ENCODE measurements at places on chromosomes 5 and 9.

DNA sequence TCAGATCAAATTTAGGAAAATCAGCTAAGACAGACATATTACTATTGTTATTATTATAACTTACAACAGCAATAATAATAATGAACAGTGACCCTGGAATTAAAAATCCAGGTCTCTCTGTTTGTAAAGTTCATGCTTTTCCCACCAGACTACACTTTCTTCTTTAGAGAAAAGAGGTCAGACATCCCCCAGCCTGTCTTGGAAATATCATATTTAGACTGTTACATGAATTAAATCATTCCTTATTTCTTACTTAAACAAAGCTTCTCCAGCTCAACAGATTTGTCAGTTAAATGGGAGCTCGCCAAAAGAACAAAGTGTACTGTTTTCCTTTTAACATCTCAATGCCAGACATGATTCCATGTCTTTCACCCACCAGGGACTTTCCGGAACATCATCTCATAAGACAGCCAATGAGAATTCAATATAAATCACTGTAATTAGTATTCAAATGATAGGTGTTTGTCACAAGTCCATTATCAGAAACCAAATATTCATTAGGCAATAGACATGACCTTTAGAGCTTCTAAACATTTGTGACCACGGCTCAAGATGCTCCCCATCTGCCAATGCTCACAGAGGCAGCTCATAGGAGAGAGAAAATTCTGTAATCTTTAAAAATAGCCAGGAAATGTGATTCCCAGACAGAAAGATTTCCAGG lies 351.9 kb downstream of the ENC1 start:
- DNase-seq, result no peak

- no peak for DNase-seq
These were observed 516.6 kb upstream of the CLINT1 start for GRCh38 chr5:158375531-158375930.

- no peak for DNase-seq
These were observed 231.7 kb downstream of the CTNND2 start for GRCh38 chr5:11672385-11673085.

GRCh38 chr9:20333991-20334390 lies 288.3 kb downstream of the MLLT3 start:
- no peak for DNase-seq

DNA sequence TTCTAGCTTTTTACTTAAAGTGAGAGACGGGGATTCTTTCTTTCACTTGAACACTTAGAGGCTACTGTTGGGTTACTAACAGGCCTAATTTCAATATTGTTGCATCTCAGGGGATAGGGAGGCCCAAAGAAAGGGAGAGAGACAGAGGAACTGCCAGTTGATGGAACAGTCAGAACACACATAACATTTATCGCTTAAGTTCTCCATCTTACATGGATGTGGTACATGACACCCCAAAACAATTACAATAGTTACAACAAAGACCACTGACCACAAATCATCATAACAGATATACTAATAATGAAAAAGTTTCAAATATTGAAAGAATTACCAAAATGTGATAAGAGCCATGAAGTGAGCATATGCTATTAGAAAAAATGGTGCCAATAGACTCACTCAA lies 4.3 kb upstream of the RIC1 start:
- DNase-seq, result no peak

- DNase-seq, result no peak
These were observed 422.7 kb downstream of the MTRR start for GRCh38 chr5:8291641-8292040.

DNA sequence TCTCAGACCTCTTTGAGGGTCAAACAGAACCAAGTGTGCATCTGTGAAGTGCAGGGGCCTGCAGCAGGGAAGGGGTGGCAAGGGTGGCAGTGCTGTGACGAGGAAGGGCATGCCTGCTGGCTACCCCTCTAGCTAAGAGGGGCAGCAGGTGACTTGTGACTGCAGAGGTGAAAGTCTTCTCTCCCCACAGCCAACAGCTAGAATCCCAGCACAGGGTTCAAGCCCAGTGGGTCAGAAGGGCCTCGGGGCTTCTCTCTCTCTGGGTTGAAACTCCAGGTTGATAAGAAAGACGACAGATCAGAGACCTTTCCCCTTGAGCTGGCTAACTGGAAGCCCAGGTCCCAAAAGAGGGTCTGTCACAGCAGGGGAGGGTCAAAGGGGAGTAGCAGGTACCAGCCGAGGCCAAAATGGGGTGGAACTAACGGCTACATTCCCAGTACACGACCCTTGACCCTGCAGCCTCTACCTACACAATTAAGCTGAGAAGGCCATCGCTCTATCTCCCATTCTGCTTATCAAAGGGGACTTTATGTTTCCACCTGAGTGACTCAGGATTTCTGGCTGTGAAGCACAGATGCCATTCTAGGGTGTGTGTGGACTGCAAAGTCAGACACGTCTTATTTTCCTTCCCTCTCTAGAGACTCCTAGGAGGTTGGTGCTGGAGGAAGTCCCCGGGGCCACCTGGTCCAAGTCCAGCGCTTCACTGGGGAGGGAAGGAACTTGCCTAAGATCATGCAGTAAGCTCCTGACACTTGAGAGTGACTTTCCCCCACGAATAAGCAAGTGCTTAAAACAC lies 14.6 kb downstream of the ANKS6 start:
- DNase-seq, result no peak

Data from epithelial cell of proximal tubule (primary cell).